ENCODE measurements at places on chromosomes 11 and 22. TPM values are rescaled to one million over a fixed set of nuclear protein-coding genes. Genes with fewer than 3 reads are reported as not detected.

TYR gene
- total RNA-seq, result not detected

AMOTL1 gene
- total RNA-seq, result 8.9 TPM

SPON1 gene
- not detected for total RNA-seq

RFPL2 gene
- total RNA-seq, result 0.10 TPM

NRXN2 gene
- total RNA-seq, result 0.08 TPM

LDHAL6A gene
- total RNA-seq, result not detected

NLRP14 gene
- not detected for total RNA-seq

CCDC188 gene
- not detected for total RNA-seq

DERL3 gene
- total RNA-seq, result 0.36 TPM

CARS1 gene
- 60.6 TPM for total RNA-seq

JAML gene
- not detected for total RNA-seq

IFITM1 gene
- total RNA-seq, result 0.38 TPM

BLID gene
- not detected for total RNA-seq

MRGPRX3 gene
- not detected for total RNA-seq
